Mesothelial cell of epicardium (in vitro differentiated cells): ENCODE measurements at places on chromosomes 1 and 21. TPM values are rescaled to one million over a fixed set of nuclear protein-coding genes. Genes with fewer than 3 reads are reported as not detected.
A peak's percentile ranks its signal among the peaks of the same experiment; 100 is the strongest.

Gene OR6K6
- total RNA-seq, result not detected in 3 replicates

Gene IKBKE
- 7.9 to 8.4 TPM (median 8.2 TPM) in 3 replicates for total RNA-seq

Gene KPRP
- not detected in 3 replicates for total RNA-seq

Gene BCAN
- 0.54 to 0.85 TPM (median 0.78 TPM) in 3 replicates for total RNA-seq

Gene ZNF670
- 6.9 to 7.8 TPM (median 7.4 TPM) in 3 replicates for total RNA-seq

Gene TSPEAR
- total RNA-seq, result 0.09 to 0.11 TPM (median 0.11 TPM) in 3 replicates

DNA sequence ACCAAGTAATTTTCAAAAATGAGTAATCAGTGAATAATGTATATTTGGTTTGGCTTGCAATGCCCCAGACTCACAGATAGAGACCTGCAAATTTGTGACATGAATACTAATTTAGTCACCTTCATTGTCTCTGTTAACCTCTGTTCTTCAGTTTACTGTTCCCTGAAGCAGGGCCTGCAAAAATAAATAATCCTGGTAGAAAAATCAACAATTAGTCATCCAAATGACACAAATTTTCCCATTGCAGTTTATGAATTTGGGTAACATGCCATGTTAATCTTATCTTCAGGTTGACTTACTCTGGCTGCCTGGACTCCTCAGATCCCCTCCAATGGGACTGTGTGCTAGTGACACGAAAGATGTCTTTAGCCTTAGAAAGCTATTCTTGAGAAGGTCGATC lies 289.5 kb downstream of the PAPPA2 start:
- DNase-seq, result no peak

DNA sequence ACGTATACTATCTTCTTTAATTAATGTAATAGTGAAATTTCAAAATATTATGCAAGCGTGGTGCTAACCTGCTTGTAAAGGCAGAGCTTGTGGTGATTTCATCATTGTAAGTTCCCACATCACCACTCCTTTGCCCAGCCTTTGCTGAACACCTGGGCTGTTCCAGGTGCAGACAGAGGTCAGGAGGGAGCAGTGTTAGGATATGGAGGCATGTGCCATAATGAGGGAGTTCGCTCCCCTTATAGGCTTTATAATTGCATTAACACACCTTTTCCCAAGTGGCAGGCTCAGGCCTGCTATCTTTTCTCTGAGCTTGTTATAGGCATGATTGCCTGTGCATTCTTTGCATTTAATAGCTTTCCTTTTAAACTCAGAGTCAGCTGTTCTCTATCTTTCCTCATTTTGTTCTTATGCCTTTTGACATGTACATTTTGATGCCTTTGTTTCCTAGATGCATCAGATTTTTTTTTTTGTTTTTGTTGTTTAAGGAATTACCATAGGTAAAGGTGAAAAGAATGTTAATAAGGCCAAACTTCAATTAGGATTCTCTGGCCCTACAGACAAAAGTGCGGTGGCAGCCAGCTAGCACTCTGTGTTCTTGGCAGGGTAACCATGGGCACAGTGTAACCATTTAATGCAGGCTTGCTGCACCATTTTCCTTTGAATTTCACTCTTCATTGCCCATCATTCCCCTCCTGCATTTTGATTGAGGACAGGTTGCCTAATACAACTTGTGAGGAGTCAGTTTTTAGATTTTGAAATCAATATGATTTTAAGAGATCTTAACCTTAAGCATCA lies 12.6 kb downstream of the NPL start:
- no peak for DNase-seq

GRCh38 chr1:54698346-54698745 lies 17.3 kb upstream of the TTC4 start:
- no peak for DNase-seq

GRCh38 chr21:35933466-35933865 lies 126.9 kb downstream of the SETD4 start:
- DNase-seq, result no peak

DNA sequence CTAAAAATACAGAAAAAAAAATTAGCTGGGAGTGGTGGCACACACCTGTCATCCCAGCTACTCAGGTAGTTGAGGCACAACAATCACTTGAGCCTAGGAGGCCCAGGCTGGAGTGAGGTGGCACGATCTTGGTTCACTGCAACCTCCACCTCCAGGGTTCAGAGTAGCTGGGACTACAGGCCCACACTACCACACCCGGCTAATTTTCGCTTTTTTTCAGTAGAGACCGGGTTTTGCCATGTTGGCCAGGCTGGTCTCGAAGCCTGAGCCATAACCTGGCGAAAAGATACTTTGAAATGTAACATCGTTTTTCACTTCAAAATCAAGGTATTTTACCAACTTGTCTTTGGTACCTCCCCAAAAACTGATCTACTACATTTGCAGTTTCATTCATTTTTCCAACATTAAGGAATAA lies 6.1 kb downstream of the GAS5 start:
- no peak for DNase-seq

DNA sequence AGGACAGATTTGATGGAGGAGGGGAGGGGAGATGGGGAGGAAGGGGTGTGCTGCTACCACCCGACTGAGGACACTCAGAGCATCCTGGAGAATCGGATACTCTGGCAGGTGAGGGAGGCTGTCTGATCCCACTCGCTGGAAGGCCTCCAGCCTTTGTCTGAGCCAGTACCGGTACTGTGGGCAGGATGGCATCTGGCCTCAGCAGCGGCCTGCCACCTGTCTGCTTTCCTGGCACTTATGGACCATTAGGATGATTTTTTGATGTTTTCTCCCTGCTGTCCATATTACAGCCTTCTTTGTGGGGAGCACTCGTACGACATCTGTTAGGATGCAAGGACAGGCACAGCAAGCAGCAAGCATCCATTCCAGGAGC lies 11.5 kb downstream of the ATP2B4 start:
- no peak for DNase-seq

GRCh38 chr1:215079456-215079855 lies 3.1 kb upstream of the KCNK2 start:
- no peak for DNase-seq

DNA sequence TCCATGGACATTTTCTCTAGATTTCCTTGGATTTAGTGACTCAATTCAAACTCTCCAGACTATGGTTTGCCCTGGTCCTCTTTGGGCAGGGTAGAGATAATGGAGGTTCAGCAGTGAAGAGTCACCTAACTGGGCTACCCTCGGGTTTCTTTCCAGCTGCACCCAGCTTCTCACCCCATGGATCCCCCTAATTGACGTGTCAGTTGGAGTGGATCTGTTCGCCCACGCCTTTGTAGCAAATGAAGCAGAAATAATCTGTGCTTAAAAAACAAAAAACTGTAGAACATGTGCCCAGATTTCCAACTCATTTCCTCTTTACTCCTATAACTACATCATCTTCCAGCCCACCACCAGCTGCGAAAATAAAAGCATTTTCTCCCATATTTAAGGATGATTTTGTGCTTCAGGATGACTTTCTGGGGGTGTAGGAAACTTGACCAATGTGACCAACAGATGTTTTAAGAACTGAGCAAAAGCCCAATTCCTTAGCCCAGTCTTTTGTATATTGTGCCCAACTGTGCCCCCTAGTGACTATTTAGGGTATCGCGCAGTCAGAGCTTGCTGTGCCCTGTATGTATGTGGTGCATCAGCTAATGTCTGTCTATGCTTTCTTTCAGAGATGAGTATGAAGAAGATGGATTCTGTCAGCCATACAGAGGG lies 66.5 kb upstream of the UBE2U start:
- peak; percentile 79 for DNase-seq

DNA sequence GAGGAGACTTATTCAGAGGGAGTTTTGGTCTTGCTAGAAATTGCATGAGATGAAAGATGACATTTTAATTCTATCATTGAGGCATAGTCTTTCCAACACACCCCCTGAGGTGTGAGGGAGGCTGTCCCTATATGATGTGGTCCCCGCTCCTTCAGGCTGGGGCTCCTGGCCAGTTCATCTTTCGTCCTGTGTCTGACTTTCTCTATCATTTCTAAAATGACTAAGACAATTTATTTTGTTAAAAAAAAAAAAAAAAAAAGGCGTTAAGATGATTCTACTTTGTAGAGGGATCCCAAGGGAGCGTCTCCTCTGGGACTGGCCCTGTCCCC lies 50.5 kb downstream of the PRKCZ start:
- no peak for DNase-seq

DNA sequence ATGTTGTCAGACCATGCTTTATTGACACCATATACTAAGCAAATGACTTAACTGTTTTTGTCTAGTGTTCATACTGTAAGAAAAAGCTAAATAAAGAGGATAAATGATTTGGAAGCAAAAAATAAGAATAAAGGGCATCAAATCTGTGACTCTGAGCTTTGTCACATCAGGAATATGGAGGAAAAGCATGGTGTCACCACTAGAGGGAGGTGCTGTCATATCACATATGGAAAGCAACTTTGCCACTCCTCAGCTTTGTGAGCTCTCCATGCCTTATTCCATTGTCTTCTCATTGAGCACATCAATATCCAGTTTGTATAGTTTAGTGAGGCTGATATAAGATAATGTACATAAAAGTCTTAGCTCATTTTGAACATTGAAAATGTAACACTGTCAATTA lies 20.8 kb upstream of the GBP1 start:
- no peak for DNase-seq

DNA sequence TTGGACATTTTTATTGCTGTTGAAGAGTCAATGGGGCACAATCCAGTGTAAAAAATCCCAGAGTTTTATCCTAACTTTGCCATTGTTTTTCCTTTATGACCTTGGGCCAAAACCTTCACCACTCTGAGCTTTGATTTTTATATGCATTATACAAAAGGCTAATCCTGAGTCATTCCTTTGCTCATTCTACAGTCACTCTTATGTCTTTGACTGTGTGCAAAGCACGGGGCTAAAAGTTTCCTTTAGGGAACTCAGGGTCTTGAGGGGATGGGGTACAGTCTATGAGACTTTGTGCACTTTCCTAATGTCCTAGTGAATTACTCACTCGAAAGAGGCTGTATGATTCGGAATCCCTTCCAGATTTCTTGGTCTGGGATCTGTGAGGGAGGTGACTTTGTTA lies 543.2 kb upstream of the CAMK1G start:
- no peak for DNase-seq

GRCh38 chr1:237953238-237953637 lies 62.5 kb upstream of the ZP4 start:
- DNase-seq, result no peak

DNA sequence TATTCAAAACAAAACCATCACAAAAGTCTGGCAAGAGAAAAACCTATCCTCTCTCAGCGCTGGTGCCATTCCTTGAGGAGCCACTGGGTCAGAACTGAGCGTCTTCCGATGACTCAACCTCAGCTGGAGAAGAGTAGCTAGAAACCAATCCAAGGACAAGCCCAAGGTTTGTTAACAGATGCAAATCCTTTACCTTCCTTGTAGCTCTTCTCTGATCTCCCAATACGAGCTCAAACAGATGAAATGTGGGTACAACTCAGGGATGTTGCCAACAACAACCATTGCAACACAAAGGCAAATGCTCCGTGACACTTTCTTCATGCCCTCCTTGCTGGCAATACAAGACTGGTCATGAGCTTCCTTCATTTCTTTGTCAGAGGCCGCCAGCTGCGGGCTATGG lies 337.1 kb downstream of the SIPA1L2 start:
- DNase-seq, result no peak

DNA sequence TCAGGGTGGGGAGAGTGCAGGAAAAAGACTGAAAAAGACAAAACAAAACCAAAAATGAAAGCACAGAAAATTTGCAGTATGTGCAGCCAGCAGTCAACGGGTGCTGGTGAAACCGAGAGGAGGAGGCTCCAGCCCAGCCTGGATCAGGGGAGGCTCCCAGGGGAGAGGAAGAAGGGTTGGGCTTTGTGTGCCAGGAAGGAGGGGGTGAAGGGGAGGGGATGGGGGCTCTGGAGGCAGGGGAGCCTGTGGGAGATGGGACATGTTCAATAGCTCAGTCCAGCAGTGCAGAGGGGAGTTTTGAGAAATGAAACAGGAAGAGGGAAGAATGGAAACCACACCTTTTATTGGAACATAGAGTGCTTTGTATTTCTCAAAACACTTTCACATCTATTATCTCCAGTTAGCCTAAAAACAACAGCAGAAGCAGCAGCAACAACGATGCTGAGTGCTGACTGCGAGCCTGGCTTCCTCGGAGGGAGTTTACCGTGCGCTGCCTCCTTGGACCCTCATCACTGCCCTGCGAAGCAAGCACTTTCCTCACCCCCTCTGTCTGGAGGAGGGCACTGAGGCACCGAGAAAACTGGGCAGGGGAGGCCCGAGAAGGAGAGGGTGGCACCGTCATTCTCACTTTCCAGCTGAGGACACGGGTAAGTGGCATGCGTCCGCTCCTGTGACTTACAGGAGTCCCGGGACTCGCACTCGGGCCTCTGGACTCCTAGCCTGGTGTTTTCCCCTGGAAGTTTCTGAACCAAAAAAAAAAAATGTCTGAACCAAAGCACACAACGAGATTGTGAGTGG lies 62.9 kb downstream of the MDM4 start:
- DNase-seq, result no peak

DNA sequence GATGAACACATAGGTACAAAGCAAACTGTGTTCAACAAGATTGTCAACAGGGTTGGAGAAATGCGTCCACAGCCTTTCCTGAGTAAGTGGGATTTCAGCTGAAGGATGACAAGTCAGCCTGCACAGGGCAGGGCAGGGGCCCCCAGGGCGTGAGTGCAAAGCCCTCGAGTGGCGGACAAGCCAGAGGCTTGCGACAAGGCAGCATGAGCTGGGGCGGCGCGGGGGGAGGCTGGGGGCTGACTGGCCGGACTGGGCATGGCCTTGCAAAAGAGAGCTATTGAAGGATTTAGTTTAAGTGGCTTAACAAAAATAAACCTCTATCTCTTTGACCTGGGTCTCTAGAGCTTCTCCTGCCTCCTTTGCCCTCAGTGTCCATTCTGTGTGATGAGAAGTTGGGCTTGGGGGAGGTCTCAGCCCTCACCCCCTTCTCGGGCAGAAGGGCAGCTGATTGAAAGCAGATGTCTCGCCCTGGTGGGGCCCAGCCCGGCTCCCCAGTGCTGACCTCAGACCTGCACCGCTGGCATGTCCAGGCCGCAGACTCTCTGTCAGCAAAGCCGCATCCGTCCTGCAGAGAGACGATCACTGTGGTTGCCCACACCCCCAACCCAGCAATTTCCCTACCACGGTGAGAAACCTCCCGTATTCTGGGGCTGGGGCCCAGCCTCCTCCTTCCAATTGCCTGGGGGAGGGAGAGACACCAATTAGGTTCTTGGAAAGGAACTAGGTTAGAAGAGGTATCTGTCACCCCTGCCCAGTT lies 24.3 kb upstream of the EPS8L3 start:
- no peak for DNase-seq

DNA sequence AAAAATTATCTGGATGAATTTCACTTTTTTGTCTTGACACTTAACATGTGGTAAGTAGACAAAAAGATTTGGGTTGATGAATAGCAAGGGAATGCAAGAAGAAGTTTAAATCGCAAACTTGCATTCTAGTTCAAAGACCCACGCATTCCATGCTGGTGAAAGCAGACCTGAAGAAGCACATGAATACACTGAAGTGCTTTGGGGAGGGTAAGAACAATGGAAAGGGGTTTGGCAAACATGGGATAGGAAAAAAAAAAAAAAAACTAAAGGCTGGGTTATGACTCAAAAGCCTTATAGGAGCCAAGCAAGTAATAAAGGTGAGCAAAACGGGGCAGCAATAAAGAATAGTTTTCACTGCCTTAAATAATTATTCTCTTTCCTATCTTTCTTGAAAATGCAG lies 450.2 kb downstream of the LMO4 start:
- no peak for DNase-seq
